ENCODE measurements at places on chromosomes 7 and 10. TPM values are rescaled to one million over a fixed set of nuclear protein-coding genes. Genes with fewer than 3 reads are reported as not detected.

- peak; percentile 48 for ATAC-seq
Observed at GRCh38 chr10:110834629-110835301, 37.0 kb upstream of the PDCD4 start.

DNA sequence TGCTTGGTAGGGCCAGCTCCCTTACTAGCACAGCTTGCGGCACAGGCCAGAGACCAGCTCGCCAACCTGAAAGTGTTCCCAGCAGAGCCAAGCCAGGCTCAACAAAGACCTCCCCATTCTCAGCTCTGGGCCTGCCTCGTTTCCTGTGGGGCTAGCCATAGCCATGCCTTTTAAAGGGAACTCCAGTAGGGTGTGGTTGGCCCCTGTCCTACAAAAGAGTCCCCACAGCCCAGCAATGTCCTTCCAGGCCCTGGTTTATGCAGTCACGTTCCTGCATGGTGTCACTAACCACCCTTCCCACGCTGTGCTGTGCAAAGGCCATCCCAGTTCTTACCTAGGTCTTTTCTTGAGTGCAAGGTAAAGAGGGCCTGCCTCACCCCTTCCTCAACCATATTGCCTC lies 87.8 kb upstream of the LRRC4 start:
- ATAC-seq: no peak

- ATAC-seq: no peak
Observed at GRCh38 chr7:55365205-55365674, at the start of gene LANCL2. LANCL2 (plus strand) TSS chr7:55365337; CDS start chr7:55366026, 689 bp downstream.

The CYP3A4 gene
- total RNA-seq: not detected

DNA sequence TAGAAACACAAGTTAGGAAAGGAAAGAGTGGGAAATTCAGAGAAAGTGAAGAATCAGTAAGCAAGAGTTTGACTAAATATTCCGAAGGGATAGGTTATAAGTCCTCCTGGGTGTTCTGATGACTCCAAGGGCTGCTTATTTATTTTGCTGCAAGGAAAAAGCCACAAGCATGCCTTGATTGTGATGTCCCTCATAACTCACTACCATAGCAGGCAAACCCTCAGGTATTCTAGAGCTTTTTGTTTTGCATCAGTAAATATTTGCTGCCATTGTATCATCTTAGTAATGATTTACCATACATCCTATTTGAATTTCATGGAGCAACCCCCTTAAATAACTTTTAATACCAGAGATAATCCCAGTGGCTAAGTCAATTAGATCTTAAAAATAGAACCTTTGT lies 688.1 kb downstream of the SUGCT start:
- no peak for ATAC-seq

- no peak for ATAC-seq
Observed at GRCh38 chr10:89389254-89389653, 3.2 kb upstream of the IFIT1 start.

The EPDR1 gene
- total RNA-seq: 43.8 TPM

GRCh38 chr10:19014498-19014897 lies 34.1 kb upstream of the MALRD1 start:
- ATAC-seq: no peak

GRCh38 chr10:69721690-69722310 lies 79.9 kb upstream of the COL13A1 start:
- no peak for ATAC-seq

DNA sequence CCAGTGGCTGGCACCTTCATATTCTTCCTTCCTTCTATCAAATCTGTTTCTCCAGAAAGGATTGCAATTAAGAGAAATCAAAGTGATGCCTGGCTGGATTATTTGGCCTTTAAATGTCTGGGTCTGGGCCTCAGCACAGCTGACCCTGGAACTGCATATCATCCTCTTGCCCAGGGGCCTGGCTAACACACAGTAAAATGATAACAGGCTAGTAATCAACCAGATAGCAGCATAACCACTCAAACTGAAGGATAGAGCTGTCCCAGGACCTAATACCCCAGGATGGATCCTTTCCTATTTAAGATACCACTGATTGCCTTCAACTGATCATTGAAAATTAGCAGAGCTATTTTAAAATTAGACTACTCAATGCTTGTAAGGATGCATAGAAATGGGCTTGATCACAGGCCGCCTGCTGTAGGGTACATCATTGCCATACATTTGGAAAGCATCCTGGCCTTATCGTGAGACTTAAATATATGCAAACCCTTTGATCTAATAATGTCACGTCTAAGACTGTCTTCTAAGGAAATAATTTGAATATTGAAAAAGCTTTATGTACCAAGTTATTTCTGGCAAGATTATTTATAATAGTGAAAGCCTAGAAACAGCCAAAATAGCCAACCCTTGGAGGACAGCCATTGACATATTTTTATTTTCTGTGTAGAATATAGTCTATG lies 144.0 kb upstream of the CHST15 start:
- no peak for ATAC-seq

Data from gastroesophageal sphincter (tissue), 4 donors.